ENCODE measurements at places on chromosomes 2 and 18. TPM values are rescaled to one million over a fixed set of nuclear protein-coding genes. Genes with fewer than 3 reads are reported as not detected.

GRCh38 chr2:224793946-224794345, 77.8 kb upstream of the CCDC195 start:
- DNase-seq = no peak

DNA sequence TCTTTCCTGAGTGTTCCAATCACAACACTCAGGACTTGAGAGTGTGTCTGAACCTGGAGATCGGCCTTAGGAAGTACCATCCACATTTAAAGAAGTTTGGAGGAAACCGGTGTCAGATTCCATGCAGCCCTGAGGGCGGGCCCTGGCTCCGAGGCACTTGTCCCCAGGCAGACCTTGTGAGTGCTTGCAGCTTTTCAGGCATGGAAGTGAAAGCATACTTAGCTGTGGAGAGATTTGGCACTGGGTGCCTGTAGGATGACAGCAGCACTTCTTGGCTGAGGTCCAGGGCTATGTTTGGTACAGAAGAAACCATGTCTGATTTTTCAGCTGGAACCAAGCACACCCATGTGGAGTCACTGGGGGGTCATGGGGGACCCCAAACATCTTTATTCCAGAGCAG, 230.8 kb downstream of the SEPTIN10 start:
- DNase-seq = peak; percentile 48

DNA sequence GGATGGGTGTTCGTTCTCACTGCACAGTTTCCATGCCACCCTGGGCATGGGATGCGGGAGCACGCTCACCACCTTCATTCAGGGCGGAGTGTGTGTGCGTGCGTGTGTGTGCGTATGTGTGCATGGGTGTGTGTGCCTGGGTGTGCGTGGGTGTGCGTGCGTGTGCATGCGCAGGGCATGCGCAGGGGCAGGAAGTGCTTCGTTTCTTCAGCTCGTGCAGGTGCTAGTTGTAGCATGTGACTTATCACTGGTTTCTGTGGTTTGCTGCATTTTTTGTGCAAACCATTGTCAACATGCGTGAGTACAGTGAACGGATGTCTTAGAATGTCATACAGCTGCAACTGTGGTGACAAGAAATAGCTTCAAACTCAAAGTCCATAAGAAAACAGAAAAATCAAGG, 179.5 kb downstream of the PTGR3 start:
- no peak for DNase-seq

The TTC21B gene
- 40.8 TPM for total RNA-seq

GRCh38 chr2:27420996-27421395, 7.4 kb upstream of the NRBP1 start:
- no peak for DNase-seq

The CMPK2 gene
- total RNA-seq = 3.6 TPM

DNA sequence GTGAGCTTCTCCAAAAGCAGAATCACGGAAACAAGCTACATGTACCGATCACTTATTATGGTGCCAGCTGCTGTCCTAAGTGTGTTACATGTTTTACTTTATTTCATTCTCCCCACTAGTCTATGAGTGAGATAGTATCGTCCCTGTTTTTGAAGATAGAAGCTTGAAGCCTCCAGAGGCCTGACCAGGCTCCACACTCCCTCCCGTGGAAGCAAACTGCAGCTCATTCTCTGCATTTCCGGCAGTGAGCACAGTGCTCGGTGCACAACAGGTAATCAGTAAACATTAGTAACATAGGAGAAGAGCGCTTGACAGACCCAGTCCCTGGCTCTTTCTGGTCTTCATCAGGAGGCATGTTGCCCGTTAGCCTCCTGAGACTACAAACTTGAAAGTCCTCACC, 72.9 kb downstream of the ZBTB7C start:
- no peak for DNase-seq

DNA sequence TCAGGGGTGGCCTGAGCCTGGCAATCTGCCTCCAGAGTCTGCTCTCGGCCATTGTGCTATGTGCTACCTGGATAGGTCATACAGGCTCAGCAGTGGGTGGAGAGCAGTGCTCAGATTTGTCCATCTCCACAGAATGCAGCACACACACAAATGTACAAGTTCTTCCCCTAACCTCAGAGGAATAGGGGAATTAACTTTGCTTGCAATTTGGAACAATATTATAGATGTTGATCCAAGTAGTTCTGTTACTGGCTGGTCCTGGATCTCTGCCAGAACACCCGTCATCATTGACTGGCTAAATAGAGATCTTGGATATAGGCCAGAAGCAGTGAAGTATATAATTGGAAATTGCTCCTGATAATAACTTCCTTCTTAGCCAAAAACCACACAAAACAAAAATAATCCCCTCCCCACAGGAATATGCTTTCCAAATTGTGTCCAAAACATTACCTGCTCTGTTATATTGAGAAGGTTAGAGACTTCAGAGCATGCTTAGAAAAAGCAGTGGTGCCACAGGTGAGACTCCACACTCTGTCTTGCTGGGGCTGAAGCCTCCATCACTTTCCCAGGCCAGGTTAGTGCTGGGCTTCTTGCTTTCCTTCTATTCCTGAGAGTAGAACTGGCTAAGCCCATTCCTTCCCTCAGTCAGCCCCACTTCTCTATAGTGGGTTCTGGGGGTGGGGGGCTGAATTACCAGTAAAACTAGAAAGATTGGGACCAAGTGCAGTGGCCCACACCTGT, 38.8 kb downstream of the NCAPH start:
- no peak for DNase-seq

DNA sequence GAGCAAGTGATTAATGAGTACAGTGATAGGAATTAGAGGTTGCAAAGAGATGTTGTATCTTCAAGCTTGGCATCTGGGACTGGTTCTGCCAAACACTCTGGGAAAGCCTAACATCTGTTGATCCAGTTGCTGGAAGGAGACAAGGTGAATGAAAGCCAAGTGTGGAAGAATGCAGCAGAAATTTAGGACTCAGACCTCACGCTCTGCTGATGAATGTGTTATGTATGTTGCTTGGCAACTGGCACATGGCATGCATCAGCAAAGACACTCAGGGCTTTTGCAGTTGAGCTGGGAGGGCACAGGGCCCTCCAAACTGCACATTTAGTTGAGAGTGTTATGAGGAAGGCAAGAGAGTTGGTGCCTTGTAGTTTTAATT, 105.5 kb downstream of the COLEC12 start:
- no peak for DNase-seq

GRCh38 chr2:237704501-237705434, 77.4 kb downstream of the LRRFIP1 start:
- no peak for DNase-seq

- no peak for DNase-seq
Measured at GRCh38 chr18:21903709-21904108, 163.1 kb downstream of the MIB1 start.

The ATG16L1 gene
- 21.4 TPM for total RNA-seq

The SMYD1 gene
- not detected for total RNA-seq

- no peak for DNase-seq
Measured at GRCh38 chr2:227404585-227405271, 17.0 kb upstream of the SCYGR1 start.

The CTAGE1 gene
- total RNA-seq = not detected

- no peak for DNase-seq
Measured at GRCh38 chr18:22639026-22639463, 221.3 kb upstream of the CTAGE1 start.

GRCh38 chr2:69260666-69261065, 126.4 kb downstream of the GFPT1 start:
- DNase-seq = no peak

DNA sequence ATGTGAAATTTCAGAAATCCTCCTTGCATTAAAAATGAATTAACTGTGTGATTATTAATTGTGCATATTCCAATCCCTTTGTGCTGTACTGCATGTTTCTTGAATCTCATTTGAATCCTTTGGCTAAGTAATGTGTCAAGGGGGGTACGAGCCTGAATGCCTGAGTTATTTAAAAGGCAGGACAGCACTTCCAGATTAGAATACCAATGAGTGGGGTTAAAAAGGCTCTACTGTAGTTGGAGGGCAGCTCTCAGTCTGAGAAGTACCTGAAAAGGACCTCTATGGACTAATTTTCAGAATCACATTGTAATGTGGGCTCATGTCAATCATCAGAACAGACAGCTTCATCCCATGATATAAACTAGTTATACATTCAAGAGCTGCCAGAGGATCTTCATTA, 423.0 kb downstream of the GRB14 start:
- DNase-seq = no peak

- DNase-seq = no peak
Measured at GRCh38 chr2:85957256-85957655, 68.5 kb upstream of the ST3GAL5 start.

The ITGA4 gene
- total RNA-seq = 2.1 TPM

DNA sequence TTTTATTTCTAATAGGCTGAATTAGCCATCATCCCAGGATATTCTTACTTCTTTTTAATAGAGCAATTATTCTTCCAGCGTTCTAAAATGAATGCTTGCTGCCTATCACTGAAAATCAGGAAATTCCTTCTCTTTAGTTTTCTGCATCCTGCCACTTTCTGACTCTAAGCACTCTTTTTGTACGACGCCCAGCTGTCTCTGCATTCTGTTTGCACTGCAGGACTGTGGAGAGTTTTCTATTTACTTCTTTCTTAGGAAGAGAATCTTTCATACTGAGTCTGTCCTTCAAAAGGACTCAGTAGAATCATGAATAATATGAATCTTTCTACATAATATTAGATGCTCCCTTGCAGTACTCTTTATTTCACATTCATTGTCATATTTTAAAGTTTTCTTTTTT, 360.4 kb upstream of the DSEL start:
- no peak for DNase-seq

DNA sequence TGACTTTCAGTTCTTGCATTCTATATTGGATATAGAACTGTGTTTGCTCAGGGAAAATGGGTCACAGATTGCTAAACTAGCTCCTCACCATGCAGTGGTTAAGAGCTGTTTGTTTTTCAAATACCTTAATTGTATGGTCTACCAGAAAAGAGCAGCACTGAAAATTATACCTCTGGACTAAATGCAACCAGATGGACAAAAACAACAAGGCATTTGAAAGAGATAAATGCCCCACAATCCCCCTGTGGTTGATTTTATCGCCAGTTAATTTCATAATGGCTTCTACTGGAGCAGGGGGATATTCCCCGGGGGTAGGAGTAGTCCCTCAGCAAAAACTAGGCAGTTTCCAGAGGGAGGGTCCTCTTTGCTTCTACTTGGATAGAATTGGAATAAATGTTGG, 267.9 kb upstream of the TNP1 start:
- no peak for DNase-seq

The DTNB gene
- 9.4 TPM for total RNA-seq

The CROCC2 gene
- 1.7 TPM for total RNA-seq

DNA sequence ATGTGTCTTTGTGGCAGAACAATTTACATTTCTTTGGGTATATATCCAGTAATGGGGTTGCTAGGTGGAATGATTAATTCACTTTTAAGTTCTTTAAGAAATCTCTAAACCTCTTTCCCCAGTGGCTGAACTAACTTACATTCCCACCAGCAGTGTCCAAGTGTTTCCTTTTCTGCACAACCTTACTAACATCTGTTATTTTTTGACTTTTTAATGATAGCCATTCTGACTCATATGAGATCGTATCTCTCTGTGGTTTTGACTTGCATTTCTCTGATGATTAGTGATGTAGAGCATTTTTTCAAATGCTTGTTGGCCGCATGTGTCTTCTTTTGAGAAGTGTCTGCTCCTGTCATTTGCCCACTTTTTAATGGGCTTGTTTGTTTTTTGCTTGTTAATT, 43.1 kb upstream of the PTH2R start:
- no peak for DNase-seq

The RFTN2 gene
- 22.1 TPM for total RNA-seq

GRCh38 chr2:9440058-9440727, 16.7 kb downstream of the CPSF3 start:
- no peak for DNase-seq

The MAPK4 gene
- total RNA-seq = 14.2 TPM

- no peak for DNase-seq
Measured at GRCh38 chr18:67586101-67586500, 69.6 kb upstream of the DSEL start.

DNA sequence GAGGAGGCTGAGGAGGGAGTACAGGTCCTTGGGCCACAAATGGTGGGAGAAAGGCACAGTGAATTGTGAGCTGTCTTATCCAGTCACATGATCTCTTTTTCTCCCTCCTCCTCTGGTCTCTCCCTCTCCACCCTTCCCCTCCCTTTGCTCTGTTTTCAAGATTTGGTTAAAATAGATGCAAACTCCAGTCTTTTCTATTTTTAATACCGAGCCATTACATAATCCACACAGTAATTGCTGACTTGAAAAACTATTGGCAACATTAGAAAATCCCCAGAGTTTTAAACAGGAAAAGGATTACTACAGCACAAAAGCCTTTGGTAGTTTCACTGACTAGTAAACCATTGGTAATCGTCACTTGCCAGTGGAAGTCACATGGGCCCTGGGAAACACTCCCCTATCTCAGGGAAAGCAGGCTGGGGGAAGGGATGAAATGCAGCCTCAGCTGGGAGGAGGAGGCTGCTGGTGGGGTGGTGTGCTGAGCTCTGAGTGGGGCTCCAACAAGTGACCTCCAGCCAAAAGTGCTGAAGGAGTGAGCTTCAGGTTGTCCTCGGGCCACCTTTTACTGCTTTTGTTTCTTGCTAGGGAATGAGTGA, 57.4 kb upstream of the PCBP1 start:
- DNase-seq = peak; percentile 79

The LBH gene
- total RNA-seq = 50.4 TPM

GRCh38 chr2:218230882-218231281, 13.9 kb downstream of the ARPC2 start:
- no peak for DNase-seq

DNA sequence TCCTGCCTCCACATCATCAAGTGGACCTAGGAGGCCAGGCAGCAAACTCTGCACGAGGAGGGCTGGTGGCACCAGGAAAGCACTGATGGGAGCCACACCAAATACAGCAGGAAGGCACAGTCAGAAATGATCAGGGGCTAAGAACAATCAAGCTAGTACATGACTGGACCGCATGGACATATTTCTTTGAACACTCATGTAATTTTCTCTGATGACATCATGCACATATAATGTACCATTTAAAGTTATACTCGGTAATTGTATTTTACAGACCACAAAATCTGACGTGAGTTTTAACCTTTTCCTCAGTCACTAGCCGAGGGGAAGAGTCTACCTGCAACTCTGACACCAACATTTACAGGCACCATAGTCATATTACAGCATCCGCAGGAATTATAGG, 76.7 kb downstream of the XDH start:
- DNase-seq = no peak

DNA sequence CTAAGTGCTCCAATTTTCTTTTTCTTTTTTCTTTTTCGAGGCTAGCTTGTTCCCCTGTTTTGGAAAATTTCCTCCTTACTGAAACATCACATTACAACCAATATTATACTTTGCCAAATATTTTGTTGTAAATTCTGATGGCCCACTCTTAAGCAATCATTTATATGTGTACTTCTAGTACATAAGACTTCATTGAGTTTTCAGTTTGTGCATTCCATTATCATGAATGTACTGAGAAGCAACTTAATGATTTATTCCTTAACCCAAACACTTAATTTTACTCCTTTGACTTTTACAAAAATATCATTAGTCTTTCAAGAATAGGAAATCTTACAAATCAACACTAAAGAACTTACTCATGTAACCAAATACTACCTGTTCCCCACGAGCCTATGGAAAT, 242.4 kb downstream of the ARHGAP15 start:
- DNase-seq = no peak

- no peak for DNase-seq
Measured at GRCh38 chr2:160940271-160940670, 220.0 kb upstream of the TANK start.

GRCh38 chr18:62660691-62661090, 54.6 kb upstream of the PHLPP1 start:
- no peak for DNase-seq

All from ovary (tissue), 10 donors.